ENCODE measurements at places on chromosomes 7 and 10.

DNA sequence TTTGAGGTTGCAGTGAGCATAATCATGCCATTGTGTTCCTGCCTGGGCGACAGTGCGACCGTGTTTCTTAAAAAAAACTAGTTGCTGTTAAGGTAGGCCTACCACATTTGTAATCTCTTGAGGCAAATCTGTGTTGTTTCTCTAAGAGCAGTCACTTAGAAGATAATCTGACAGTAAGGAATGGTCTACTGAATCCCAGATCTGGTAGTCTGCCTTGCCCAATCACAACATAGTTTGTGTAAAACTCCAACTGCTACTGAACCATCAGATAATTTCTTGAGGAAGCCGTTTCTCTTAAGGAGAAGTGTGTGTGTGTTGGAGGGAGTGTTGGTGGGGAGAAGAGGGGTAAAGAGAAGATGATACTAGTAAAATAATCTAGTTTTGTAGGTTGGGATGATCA, 5.0 kb downstream of the NRF1 start:
- DNase-seq, result no peak

GRCh38 chr7:25459057-25459456, 230.8 kb upstream of the NPVF start:
- no peak for DNase-seq

DNA sequence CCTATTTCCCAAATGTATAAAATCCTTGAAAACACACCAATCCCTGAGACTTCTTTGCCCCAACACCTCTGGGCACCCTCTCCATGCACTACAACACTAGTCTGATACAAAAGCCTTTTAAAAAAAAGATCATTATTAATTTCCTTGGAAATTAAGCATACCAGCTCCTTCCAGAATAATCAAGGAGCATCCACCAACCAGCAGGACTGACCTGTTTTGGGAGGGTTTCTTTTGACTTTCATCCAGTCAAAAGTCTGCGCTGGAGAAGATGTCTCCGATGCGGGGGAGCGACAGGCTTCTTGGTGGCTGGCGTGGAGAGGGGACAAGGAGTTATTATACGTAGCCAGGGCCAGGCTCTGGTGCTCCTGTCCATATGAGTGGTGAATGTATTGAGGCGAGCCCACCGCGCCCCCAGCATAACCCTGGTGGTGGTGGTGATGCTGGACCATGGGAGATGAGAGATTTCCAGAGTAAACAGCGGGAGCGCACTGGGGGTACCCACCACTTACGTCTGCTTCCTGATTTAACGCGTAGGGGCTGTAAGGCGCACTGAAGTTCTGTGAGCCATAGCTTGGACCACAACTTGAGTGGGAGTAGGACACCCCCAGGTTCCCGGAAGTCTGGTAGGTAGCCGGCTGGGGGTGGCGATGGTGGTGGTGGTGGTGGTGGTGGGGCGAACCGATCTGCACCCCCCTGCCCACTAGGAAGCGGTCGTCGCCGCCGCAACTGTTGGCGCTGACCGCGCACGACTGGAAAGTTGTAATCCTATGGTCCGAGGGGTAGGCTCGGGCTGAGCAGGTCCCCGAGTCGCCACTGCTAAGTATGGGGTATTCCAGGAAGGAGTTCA, 527 bp downstream of the HOXA1 start:
- no peak for DNase-seq

DNA sequence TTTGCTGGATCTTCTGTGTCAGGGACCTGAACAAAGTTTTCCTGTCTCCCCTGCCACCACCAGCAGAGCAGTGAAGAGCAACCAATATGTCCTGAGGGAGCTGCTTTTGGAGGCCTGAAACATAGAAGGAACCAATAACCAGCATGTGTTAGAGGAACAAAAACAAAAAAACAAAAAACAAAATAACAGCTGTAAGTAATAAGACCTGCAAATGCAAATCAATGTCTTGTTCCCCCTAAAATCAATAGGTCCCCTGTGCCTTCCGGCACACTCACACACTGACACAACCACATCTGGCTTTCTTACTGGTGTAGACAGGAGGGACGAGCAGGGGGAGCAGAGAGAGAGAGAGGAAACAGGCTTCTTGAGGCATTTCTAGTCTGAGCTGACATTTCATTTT, 94.1 kb downstream of the NRG3 start:
- DNase-seq, result no peak

- no peak for DNase-seq
Measured at GRCh38 chr7:20466543-20467021, 135.9 kb downstream of the ITGB8 start.

GRCh38 chr7:78585980-78586379, 787.4 kb downstream of the PHTF2 start:
- no peak for DNase-seq

GRCh38 chr7:18958627-18959026, 158.8 kb downstream of the TWIST1 start:
- no peak for DNase-seq

DNA sequence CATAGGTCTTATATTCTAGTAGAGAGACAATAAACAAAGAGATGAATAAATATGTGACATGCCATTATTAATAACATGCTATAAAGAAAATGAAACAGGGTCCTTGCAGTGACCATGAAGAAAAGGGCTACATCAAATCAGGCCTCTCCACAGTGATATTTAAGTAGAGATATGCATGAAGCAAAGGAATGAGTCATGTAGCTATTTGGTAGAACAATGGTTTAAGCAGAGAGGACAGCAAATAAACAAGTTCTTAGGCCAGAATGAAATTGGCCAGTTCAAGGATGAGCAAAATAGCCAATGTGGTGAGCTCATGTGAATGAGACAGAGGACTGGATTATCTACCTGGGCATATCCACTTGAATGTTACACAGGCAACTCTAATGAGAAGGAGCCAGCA, 172.2 kb upstream of the FERD3L start:
- no peak for DNase-seq

GRCh38 chr10:66931340-66931948, 5.6 kb downstream of the LRRTM3 start:
- peak; percentile 50 for DNase-seq

DNA sequence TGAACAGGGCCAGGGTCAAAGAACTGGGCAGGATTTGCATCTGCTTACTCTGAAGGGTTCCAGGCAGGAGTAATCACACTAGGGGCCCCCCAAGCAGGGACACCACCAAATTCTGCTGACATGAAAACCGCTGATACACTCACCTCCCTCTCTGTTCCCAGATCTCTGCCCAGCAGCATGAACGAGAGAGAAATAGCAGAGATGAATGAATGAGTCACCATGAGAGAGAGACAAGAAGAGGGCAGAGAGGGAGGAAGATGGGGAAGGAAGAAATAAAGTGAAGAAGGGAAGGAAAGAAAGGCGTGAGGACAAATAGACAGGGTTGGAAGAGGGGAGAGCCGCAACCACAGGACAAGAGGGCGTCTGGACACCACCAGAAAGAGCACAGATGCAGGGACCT, 285.9 kb upstream of the NEBL start:
- no peak for DNase-seq

GRCh38 chr10:95069286-95069685, at the start of gene CYP2C8:
CYP2C8 (minus strand) TSS chr10:95069497; CDS start chr10:95069402, 95 bp downstream.
- no peak for DNase-seq

DNA sequence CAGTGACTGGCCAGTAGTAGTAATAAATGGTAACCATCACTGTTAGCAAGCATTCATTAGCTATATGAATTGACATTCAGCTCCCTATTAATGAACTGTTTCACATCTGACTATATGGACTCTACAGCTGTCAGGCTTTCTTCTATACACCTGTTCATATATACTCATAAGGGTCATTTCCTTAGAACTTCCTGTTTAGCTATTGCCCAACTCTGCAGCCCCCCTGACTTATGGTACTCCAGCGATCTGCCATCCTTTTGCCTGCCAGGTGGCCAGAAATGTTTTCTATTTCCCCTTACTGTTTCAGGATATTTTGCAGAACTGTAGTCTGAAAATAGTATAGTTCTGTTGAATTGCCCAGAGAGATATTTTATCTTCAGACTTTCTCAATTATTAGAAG, 56.6 kb downstream of the TASOR2 start:
- no peak for DNase-seq

GRCh38 chr7:117731455-117731854, 141.8 kb downstream of the CTTNBP2 start:
- DNase-seq, result peak; percentile 9

DNA sequence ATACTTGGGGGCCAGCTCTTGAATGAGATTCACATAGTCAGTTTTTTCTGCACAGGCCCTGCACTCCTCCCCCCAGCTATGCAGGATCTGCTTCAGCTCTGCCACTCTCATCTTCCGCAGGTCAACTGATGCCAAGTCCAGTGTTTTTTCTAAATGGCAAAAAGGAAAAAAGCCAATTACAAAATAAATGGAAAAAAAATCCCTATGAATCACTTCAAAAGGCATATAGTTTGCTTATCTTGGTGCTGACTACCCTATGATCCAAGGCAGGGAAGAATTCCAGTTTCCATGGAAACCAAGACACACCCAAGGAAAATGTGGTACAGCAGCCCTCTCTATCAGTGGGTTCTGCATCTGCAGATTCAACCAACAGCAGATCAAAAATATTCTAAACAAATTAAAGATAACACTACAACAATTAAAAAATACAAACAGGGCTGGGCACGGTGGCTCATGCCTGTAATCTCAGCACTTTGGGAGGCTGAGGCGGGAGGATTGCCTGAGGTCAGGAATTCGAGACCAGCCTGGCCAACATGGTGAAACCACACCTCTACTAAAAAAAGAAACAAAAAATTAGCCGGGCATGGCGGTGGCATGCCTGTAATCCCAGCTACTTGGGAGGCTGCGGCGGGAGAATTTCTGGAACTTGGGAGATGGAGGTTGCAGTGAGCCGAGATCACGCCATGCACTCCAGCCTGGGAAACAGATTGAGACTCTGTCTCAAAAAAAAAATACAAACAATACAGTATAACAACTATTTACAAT, 17.6 kb downstream of the CDNF start:
- DNase-seq, result no peak

DNA sequence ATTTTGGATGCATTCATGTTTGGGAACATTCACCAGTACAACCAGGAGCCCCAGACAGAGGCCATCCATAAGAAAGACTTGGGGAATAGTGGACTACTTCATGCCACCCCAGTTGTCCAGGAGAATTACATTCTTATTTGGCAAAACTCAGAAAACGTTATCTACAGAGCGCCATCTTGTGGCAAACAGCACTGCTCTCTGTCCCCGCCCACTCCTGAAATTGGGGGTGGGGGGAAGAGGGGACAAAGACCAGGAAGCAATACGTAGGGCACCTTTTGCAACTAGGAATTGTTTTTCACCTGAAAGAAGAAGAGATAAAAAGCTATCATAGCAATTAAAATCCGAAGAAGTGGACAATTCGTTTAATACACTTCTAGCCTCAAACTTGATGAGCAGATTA, 134.6 kb upstream of the MGMT start:
- peak; percentile 35 for DNase-seq

Measured in erythroblast (primary cell).